ENCODE measurements at places on chromosomes 1 and 21. TPM values are rescaled to one million over a fixed set of nuclear protein-coding genes. Genes with fewer than 3 reads are reported as not detected.

DNA sequence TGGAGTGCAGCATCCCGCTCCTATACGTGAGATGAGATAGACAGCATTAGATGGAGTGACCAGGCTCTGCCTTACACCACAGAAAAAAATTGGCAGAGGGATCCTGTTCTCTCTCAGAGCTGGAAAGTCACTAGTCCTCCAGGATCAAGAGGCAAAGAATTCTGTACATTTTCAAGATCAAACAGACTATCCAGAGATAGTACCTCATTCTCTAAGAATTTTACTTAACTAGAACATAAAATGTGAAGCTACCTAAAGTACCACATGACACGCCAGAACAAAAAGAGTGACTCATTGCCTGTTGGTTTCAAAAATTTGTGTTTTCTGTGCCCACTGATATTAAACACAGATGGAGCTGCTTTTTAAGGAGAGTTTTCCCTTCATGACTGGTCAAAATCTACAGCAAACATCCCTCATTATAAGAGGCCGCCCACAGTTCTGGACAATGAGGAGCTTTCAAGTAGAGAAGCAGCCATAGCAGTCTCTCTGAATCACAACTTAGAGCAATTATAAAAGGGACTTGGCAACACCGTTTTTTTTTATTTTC lies 32.3 kb downstream of the CD160 start:
- no peak for DNase-seq

DNA sequence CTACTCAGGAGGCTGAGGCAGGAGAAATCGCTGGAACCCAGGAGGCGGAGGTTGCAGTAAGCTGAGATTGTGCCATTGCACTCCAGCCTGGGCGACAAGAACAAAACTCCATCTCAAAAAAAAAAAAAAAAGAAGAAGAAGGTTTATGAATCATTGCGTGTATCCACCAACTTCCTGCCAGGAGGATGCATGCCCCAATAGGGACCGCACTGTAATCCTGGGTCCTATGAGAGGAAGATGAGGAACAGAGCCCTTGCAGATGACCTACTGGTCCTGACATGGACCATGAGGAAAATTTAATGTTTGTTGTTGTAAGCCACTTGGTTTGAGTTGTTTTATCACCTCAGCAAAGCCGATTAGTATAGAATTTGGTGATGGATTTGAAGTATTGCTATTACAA lies 56.7 kb downstream of the PTGS2 start:
- DNase-seq = no peak

DNA sequence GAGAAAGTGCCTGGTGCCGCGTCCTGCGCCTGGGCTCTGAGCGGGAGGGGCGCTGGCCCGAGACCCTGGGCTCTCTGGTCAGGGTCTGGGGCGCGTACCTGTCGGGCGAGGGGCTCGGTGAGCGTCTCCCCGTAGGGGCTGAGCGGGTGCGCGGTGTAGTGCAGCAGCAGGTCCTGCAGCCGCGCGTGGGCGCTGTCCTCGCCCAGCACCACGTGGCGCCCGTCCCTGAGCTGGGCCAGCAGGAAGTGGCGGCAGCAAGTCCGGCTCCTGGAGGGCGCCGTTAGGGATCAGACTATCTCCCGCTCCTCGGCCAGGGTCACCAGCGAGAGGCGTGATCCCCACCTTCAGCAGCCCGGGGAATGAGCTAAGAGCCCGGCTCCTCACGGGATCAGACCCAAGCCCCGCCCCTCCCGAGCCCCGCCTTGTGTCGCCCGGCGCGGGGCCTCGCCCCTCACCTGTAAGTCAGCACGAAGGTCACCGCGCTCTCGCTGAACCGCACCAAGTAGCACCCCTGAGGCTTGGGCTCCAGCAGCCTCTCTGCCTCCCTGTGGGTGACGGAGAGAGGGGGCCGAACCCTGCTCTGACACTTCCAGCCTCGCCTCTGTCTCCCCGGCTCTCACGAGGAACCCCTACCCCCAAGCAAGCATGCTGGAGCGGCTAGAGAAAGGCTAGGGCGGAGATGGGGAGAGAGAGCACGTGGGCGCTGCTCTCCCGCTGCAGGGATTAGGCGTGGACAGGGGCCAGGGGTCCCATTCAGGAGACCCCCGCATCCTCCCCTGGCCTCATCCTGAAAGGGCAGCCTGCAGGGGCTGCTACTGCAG lies 2.7 kb downstream of the SH2D2A start:
- DNase-seq = peak; percentile 63

- DNase-seq = no peak
Observed at GRCh38 chr1:109161858-109162606, 48.1 kb downstream of the ELAPOR1 start.

Gene KLF17
- not detected for total RNA-seq

DNA sequence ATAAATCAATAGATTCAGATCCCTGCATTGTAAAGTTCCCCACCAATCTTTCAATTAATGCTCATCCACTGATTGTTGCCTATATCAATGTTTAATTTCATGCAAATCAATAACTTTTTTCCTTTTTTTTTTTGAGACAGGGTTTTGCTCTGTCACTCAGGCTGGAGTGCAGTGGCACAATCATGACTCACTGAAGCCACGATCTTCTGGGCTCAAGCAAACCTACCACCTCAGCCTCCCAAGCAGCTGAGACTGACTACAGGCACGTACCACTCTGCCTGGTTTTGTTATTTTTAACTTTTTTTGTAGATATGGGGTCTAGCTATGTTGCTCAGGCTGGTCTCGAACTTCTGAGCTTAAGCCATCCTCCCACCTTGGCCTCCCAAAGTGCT lies 25.7 kb downstream of the DIO1 start:
- no peak for DNase-seq

- peak; percentile 65 for DNase-seq
Observed at GRCh38 chr21:30839304-30839703, 9.7 kb upstream of the KRTAP7-1 start.

DNA sequence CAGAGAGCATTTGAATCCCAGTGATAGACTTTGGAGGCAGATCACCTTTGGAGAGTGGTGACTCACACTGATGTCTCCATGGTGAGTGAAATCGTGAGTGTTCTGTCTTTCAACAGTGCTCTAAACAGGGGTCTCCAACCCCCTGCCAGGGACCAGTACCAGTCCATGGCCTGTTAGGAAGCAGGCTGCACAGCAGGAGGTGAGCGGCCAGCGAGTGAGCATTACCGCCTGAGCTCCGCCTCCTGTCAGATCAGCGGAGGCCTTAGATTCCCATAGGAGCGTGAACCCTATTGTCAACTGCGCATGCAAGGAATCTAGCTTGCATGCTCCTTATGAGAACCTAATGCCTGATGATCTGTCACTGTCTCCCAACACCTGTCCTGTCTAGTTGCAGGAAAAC lies 61.8 kb upstream of the B3GALNT2 start:
- no peak for DNase-seq

Data from body of pancreas (tissue), 4 donors.